CD8-positive, alpha-beta memory T cell (primary cell): ENCODE measurements at places on chromosomes 12 and 14.
A peak's percentile ranks its signal among the peaks of the same experiment; 100 is the strongest.

DNA sequence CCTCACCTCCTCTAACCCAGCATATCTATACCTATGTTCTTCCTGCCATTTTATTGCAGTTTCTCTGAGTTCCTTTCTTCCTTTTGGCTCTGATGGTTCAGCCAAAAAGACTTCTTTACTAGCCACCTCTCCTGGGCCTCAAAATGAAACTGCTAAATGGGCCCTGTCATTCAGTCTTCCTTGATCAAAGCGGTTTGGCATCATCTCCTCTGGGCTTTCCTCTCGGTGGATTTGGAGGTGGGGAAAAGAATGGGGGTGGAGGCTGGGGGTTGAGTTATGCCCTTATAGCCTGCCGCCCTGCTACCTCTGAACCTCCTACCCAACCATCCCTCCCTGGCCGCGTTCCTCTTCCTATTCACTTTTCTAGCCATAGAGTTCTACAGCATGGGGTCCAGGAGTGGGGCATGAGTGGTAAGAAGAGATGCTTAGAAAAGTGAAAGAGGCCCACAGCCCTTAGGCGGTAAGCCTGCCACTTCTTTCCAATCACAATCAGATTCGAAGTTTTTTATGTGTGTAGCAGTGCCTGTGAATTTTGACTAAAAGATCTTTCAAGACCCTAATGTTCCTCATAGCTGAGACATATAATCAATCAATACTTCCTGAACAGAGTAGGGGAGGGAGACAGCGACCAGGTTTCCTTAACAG lies 2.5 kb downstream of the AJUBA start:
- DNase-seq, result no peak

GRCh38 chr12:16218234-16218633 lies 59.3 kb downstream of the SLC15A5 start:
- no peak for DNase-seq

DNA sequence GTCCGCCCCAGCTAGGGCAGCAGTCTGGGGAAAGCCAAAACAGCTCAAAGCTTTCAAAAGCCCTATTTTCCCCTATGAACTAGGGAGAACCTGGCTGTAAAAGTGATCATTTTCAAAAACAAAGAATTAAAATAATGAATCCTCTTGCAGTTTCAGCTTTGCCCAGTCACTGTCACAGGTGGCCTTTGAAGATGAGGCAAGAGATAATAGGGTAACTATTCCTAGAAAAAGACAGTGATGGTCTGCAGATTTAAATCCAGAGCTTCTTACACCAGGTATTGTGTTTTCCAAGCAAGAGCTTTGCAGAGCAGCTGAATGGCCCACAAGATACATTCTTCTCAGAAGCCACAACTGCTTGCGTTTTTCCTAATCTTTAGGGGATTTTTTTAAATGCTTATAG lies 80.2 kb upstream of the NUDT4 start:
- DNase-seq, result no peak

GRCh38 chr14:100640471-100641273 lies 53.5 kb upstream of the BEGAIN start:
- DNase-seq, result peak; percentile 82

- peak; percentile 87 for DNase-seq
Observed at GRCh38 chr14:100067971-100068959, 3.0 kb downstream of the EVL start.

GRCh38 chr12:126189856-126190255 lies 1124.6 kb downstream of the AACS start:
- no peak for DNase-seq

DNA sequence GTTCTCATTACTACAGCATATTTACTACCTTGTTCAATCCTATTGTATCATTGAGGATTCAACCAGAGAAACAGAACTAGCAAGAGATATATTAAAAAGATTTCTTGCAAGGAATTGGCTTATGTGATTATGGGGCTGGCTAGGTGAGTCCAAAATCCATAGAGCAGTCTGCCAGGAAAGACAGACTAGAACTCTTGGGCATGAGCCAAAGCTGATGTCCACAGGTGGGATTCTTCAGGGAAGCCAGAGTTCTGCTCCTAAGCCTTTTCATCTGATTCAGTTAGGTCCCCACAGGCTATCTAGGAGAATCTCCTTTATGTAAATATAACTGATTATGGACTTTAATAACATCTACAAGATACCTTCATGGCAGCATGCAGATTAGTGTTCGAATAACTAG lies 26.0 kb downstream of the PELI2 start:
- DNase-seq, result no peak

GRCh38 chr12:123713398-123713797 lies 1.2 kb downstream of the ATP6V0A2 start:
- DNase-seq, result no peak

GRCh38 chr14:72975770-72976169 lies 49.5 kb downstream of the DCAF4 start:
- DNase-seq, result no peak

GRCh38 chr14:55715889-55716288 lies 135.9 kb downstream of the KTN1 start:
- DNase-seq, result no peak

GRCh38 chr12:117912756-117913155 lies 56.0 kb downstream of the KSR2 start:
- DNase-seq, result no peak

- no peak for DNase-seq
Observed at GRCh38 chr14:100306998-100307765, 938 bp upstream of the SLC25A29 start.

GRCh38 chr12:95633049-95633731 lies 81.9 kb upstream of the USP44 start:
- no peak for DNase-seq

GRCh38 chr12:65825183-65825506 lies 862 bp downstream of the HMGA2 start:
- no peak for DNase-seq

- no peak for DNase-seq
Observed at GRCh38 chr12:44317651-44318126, 481.8 kb downstream of the TMEM117 start.

DNA sequence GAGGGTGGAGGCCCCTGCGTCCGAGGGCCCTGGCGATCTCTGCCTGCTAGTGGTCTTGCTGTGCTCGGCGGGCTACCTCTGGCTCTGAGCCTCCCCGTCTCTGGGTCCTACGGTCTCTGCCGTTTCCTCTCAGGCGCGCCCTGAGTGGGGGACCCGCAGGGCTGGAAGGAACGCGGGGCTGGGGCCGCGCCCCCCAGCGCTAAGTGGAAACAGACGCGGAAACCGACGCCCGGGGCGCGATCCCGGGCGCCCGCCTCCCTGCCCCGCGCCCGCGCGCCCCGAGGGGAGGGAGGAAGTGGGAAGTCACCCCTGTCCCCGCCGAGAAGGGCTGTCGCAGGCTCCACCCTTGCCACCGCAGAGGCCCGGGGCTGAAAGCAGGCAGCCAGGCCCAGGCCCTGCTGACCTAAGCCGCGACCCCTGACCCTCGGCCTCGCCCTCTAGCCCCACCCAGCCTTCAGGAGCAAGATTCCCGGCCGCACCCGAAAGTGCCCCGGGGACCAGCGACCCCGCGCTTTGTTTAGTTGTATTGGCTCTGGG lies 831 bp downstream of the CRIP1 start:
- peak; percentile 85 for DNase-seq

DNA sequence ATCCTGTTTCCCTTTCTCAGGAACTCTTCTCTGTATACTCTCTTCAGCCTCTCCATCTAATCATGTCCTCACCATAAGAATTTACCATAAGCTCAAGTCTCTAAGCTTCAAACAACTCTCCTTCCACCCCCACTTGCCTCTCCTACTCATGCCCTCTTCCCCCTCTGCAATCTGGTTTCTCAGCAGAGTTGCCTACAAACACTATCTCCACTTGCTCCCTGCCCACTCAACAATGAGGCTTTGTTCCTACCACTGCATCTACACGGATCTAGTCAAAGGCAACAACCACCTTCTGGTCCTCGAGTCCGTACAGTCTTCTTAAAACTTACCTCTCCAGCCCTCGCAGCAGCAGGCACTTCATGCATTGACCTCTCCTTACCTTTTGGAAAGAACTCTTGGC lies 17.2 kb upstream of the FBLN5 start:
- DNase-seq, result no peak

GRCh38 chr12:7994731-7995205 lies 37.7 kb upstream of the FOXJ2 start:
- DNase-seq, result no peak

DNA sequence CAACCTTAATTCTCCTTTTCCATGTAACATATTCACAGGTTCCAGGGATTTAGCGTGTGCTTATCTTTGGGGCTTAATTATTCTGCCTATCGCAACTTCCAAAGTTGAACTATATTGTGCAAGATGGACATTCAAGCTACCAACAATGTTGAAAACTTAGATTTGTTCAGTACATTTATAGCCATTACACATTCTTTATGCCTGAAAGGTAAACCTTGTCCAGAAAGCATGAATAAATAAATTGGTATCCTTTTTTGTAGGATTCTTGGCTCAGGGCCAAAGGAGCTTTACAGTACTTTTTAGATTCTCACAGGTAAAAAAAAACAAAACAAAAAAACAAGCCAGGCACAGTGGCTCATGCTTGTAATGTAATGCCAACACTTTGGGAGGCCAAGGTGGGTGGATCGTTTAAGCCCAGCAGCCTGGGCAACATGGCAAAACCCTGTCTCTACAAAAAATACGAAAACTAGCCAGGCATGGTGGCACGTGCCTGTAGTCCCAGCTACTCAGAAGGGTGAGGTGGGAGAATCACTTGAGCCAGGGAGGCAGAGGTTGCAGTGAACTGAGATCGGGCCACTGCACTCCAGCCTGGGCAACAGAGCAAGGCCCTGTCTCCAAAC lies 3.3 kb downstream of the C12orf56 start:
- DNase-seq, result no peak

DNA sequence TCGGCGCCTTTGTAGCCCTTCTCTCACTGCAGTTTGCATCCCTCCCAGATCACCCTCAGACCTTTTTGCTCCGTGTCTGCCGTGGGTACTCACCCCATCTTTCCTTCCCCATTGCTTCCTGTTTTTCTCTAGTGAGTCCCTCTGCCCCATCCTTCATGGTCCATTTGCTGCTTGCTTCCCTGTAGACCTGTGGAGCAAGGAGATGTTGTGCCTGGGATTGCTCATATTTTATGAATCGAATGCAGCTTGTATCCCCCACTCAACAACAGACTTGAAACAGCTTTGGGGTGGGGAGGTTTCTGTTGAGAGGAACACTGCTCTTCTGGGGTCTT lies 661 bp downstream of the DENR start:
- DNase-seq, result no peak

DNA sequence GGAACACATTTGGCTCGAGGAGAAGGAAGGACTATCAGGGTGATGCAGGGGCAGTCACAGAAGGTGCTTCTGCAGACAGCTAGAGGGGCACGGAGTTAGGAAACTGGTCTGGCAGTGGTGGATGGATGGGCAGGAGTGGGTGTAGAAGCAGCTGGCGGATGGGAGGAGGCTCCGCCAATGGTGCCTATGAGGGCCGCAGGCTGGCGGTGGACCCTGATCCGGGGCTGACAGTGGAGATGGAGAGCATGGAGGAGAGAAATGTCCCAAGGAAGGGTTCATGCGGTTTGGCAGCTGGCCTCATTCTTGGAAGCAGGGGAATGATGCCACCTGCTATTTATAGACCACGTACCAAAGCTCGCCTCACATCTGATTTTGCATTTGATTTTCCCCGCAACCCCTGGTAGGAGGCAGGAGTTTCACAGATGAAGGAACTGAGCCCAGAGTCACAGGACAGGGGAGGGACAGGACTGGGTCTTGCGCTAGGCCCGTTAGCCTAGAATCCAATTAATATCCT lies 237.1 kb downstream of the FOXN3 start:
- no peak for DNase-seq

GRCh38 chr14:50714450-50715073 lies 46.5 kb upstream of the SAV1 start:
- no peak for DNase-seq

DNA sequence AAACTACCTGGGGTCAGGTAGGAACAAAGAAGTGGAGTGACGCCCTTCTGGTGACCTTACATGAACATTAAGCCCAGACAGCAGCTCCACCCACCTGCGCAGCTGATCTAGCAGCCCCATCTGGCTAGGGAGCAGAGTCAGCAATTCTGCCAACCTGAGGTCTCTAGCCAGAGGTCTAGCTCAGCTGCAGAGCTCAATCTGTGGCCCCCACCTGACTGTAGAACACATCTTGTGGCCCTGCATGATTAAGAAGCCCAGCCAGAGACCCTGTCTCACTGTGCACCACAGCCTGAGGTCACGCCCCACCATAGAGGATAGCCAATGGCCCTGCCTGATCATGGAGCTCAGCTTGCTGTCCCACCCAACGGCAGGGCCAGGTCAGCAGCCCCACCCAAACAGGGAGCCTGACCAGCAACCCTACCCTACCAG lies 50.6 kb upstream of the HIGD1C start:
- no peak for DNase-seq

- no peak for DNase-seq
Observed at GRCh38 chr14:54760866-54761575, 141.6 kb downstream of the GCH1 start.

DNA sequence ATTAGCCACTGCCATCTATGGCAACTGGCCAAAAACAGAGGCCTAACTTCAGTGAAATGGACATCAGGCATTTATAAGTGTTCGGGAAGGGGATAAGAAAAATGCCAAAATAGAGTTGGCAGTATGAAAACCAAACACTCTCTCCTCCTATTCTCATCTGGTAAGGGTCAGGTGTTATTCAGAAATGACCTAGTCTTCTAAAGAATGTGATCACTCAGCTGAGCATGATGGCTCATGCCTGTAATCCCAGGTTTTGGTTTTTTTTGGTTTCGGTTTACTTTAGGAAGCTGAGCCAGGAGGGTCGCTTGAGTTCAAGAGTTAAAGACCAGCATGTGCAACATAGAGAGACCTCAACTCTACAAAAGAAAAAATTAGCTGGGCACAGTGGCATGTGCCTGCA lies 170.3 kb downstream of the GRIN2B start:
- DNase-seq, result no peak

DNA sequence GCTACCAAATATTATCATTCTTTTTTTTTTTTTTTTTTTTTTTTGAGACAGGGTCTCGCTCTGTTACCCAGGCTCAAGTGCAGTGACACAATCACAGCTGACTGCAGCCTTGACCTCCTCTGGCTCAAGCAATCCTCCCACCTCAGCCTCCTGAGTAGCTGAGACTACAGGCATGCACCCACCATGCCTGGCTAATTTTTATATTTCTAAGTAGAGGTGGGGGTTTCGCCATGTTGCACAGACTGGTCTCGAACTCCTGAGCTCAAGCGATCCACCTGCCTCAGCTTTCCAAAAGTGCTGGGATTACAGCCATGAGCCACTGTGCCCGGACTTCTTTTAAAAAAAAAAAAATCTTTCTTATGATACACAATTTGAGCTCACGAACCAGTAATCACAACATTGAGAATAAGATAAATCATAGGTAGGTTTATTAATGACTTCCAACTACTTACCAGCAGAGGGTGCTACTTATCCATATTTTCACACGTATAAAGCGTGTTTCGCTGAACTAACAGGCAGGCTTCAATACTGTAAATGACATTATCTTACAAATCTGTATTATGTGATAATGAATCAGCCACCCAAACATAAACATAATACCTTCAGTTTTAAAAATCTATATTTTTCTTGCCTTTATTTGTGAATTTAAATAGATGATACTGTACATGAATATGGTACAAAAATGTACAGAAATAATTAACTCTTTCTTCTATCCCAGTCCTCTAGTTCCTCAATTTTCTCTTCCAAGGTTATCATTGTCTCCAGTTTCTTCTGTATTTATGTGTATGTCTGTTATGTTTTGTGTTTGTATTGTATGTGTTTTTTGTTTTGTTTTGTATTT lies 42.5 kb upstream of the BCAT1 start:
- DNase-seq, result peak; percentile 55

GRCh38 chr12:97323154-97323553 lies 139.4 kb upstream of the RMST start:
- DNase-seq, result no peak

GRCh38 chr12:510071-510825 lies 50.5 kb downstream of the B4GALNT3 start:
- no peak for DNase-seq
